Astrocyte of the hippocampus (primary cell): ENCODE measurements at places on chromosomes 5 and 9.
A peak's percentile ranks its signal among the peaks of the same experiment; 100 is the strongest.

- no peak for DNase-seq
Measured at GRCh38 chr9:137219757-137220316, 2.2 kb downstream of the RNF208 start.

DNA sequence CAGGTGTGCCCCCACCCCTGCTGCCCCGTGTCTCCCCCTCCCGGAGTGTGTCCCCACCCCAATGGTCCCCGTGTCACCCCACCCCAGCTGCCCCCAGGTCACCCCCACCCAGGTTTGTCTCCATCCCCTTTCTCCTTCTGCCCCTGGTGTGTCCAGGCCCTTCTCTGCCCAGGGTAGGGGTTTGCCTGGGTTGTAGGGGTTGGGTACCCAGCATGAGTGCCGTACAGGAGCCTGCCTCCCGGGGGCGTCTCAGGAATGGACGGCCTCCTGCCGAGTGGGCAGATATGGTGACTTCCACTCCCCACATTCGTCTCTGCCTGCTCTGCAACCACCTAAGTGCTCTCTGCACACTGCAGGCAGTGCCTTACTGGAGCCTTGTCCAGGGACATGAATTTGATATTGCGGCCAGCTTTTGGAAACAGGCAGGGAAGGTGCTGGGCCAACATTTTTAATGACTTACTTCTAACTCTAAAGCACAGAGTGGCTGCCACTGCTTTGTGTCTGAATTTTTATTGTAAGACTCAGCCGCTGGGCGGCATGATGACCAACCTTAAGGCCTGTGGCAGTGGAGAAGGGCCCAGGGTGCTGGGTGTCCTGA is 6.7 kb downstream of the LRRC14B start:
- no peak for DNase-seq

- DNase-seq, result no peak
Measured at GRCh38 chr5:145203193-145203592, 631.9 kb downstream of the PRELID2 start.

GRCh38 chr5:126263591-126264184 is 159.5 kb upstream of the GRAMD2B start:
- DNase-seq, result no peak

GRCh38 chr5:97797994-97798451 is 615.0 kb upstream of the RIOK2 start:
- peak; percentile 65 for DNase-seq

DNA sequence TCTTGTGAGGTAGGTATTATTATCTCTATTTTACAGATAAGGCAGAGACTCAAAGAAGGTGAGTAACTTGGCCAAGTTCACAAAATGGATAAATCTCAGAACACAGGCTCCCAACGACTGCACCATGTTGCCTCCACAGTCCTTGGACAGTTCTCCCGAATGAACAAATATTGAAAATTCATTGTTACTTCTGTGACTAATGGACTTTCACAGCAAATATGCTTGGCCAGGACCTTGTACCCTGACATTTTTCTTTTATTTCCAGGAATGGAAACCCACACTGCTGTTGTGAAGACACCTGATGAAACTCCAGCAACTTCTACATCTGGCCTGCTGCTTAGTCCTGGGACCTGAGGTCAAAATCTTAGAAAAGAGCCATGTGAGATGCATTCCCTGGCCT is 2.5 kb upstream of the CYSTM1 start:
- no peak for DNase-seq

- DNase-seq, result peak; percentile 65
Measured at GRCh38 chr9:112059145-112059965, 115.7 kb downstream of the SUSD1 start.

- no peak for DNase-seq
Measured at GRCh38 chr5:135324897-135325650, 74.0 kb downstream of the MACROH2A1 start.

DNA sequence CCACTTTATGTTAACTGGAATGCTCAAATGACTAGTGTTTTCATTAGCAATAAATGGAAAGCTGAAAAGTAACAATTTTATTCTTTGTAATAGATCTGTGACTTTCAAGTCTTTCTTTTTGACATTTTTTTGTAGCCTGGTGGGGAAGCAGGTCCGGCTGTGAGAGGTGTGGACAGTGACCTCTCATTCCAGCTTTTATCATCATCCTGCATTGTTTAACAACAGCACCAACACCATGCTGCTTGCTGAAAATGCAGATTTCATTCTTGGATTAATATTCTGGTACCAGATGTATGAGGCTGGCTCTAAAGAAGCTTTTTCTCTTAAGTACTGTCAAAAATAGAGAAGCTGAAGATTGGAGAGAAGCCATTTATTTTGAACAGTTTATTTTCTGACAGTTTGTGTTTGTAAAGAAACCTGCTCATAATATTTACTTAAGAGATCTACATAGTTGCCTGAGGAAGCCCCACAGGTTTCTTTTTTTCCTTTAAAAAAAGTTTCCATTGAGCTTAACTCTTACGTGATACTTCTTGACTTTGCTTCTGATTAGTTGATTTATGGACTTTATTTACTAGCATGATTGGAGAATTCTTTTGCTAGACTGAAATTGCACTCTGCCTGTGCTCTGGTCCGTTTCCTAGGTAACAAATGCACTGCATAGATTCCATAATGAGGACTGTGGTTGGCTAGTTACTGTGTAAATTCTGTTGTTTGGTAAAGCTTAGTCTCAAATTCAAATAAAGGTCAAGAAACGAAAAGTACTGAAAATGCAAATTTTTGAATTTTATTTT is 3.4 kb downstream of the KIAA1958 start:
- DNase-seq, result peak; percentile 50
